ENCODE measurements at places on chromosomes 11 and 22.

DNA sequence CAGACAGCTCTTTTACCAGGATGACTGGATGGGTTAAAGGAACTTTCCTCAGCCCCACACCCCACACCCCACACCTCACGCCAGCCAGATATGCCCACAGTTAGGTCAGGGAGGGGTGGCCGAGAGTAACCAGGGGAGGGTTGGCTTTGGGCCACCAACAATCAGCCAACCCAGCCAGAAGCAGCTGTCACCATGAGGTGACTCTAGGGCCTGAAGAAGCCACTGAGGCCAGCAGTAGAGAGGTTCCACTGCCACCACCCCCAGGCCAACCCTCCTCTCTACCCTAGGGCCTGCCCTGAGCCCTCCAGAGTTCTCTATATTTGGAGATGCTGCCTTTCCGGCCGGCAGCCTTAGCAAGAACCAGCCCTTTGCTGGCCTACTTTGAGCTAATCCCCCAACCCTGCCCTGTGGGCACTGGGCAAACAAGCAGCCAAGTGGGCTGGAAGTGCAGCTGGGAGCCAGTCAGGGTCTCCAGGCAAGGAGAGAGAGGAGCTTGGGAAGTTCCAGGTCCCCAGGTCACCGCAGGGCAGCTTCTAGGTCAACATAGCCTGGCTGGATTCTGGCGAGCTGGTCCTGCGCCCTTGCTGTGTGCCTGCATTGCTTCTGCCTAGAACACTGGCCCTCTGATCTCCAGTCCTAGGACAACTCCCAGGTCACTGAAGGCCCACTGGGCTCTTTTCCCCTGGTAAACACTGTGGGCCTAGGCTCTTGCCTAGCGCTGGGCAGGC lies 12.0 kb upstream of the SYT8 start:
- no peak for DNase-seq

- no peak for DNase-seq
Measured at GRCh38 chr11:69480547-69481392, 693 bp upstream of the LINC01488 start.

DNA sequence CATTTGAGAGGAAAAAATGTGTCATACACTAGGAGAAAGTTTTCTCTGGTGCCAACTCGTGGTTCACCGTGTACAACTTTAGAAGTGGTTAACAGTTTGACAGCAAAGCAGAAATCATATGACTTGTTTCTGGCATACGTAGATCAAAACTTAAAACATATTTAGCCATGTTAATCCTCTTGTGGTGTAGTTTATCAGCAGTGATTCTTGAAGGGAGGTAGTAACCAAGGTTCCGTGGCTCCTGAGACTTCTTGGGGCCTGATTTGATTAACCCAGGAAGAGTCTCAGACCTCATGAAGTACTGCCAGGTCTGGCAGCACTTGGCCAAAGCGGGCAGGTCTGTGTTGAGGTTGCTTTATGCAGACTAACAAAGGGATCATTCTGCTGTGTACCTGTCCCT lies 40.5 kb downstream of the SREBF2 start:
- DNase-seq, result no peak

GRCh38 chr11:16933291-16933690 lies 80.9 kb downstream of the PLEKHA7 start:
- no peak for DNase-seq

Measured in central memory CD8-positive, alpha-beta T cell (primary cell).